ENCODE measurements at places on chromosomes 1 and 21.

- DNase-seq: no peak
These were observed 3.9 kb downstream of the ID3 start for GRCh38 chr1:23555270-23555985.

- DNase-seq: peak; percentile 92
These were observed at the start of gene GAS5 for GRCh38 chr1:173867753-173868265. GAS5 (minus strand) TSS chr1:173867989.

DNA sequence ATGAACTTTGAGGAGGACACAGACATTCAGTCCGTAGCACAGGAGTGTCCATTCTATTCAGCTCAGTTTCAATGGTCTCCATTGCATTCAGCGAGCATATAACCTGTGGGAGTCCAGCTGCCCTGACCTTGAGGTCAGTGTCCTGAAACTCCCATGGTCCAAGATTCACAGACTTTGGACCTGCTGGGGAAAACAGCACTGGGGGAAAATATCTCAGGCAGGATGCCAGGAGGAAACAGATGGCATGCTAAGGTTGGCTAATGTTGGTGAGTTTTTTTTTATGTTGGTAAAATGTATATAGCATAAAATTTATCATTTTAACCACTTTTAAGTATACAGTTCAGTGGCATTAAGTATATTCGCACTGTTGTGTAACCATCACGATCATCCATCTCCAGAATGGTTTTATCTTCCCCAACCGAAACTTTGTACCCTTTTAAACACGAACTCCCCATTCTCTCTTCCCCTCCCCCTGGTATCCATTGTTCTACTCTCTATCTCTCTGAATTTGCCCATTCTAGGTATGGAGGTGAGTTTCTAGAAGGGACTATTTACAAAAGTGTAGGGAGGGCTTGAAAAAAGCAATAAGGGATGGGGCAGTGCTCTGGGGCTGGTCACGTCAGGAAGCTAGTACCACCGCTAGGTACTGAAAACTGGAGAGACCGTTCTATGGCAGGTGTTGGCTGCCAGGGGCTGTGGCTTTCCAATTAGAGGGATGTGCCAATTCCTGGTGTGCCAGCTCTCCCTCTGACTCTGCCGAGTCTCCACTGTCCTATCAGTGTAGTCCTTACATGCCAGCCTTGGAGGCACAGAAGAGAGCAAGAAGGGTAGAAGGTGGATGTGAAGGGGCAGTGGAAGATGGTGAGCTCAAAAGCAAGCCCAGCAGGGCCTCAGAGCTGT, 85.3 kb downstream of the FOXD2 start:
- DNase-seq: no peak

GRCh38 chr21:40687625-40688024, 159.3 kb downstream of the DSCAM start:
- DNase-seq: no peak

- no peak for DNase-seq
These were observed 459.9 kb upstream of the NFIA start for GRCh38 chr1:60622486-60622885.

GRCh38 chr1:116118471-116118870, 7.3 kb downstream of the MAB21L3 start:
- no peak for DNase-seq

DNA sequence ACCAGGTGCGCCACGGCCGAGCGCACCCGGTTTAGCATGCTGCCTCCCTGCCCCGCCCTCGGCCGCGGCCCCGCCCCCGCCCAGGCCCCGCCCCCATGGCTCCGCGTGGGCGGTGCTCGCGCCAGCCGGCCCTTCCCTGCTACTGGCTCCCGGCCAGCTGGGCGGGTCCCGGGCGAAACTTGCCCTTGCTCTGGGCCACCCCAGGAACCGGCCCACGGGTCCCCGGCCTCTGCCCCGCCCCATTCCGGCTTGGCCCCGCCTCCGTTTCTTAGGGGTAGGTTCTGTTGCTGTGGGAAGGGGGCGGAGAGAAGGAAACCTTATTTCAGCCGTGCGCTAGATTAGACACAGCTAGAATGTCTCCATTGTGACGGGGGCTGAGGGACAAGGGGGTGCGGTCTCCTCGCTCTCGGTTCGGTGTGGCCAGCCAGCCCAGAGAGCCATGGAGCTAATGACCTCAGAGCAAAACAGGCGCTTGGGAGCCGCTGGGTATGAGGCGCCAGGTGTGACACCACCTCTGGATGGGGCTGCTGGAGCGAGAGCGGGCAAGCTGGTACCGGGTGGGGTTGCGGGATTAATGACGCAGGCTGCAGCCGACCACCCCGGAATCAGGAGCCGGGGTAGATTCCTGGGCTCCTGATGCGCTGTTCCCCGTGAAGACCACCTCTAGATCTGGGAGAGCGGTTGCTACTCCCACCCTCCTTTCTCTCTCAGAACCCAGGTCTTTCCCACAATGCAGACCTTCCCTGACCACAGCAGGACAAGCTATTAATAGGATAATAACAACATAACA, at the start of gene PPM1J:
PPM1J (minus strand) TSS at position 69 of the 790 bp plus-strand sequence; CDS start at position 38, 31 bp downstream.
- peak; percentile 94 for DNase-seq

- DNase-seq: no peak
These were observed 1.6 kb downstream of the SLC30A1 start for GRCh38 chr1:211577277-211577818.

- no peak for DNase-seq
These were observed 499.4 kb downstream of the NPHP4 start for GRCh38 chr1:5492846-5493245.

DNA sequence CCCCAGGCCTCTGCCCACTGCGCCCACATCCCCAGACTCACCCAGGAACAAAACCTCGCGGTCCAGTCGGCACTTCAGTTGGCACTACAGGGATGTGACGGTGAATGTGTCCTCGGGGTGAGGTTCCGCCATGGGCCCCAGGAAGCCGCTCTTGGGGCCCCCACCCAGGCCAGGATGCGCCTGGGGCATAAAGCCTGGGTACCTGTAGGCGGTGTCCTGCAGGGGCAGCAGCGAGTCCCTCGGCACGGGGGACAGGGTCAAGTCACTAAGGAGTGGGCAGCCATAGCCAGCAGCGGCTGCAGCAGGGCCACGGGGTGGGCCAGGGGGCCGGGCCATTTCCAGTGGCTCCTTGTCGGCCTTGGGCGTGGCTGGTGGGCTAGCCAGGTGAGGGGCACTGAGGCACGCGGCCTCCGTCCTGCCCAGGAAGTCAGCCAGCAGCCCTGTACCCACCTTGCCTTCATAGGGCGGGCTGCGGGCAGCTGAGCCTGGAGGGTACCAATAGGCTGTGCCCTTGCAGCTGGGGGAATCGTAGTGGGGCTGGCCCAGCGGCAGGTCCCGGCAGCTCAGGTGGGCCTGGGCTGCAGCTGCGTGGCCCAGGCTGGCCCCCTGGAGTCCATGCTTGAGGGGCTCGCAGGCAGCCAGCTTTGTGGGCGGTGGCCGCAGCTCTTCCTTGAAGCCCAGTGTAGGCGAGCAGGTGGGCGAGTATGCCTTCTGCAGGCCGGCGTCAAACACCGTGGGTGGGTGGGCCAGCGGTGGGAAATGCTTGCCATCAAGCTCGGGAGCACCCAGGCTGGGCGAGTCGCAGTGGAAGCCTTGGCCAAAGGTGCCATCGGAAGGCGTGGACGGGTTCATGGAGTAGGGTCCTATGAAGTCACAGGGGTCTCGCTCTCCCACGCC, 56.5 kb downstream of the AHDC1 start:
- DNase-seq: no peak

DNA sequence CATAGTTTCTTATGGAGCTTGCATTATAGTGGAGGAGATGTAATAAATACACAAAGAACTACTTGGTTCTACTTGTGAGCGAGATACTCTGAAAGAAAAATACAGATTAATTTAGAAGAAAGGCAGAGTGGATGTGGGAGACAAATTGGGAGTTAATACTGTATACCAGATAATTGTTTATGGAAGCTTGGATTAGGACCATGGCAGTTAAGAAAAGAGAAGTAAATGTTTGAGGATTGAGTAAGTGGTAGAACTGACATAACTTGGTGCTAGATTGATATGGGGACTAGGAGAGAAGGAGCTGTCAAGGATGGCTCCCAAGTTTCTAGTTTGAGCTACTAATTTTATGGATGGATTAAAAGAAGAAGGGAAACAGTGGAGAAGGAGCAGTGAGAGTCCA, 47.3 kb downstream of the INKA2 start:
- no peak for DNase-seq

GRCh38 chr1:214215583-214215982, 65.4 kb upstream of the SMYD2 start:
- no peak for DNase-seq

GRCh38 chr1:112144733-112145426, 155.4 kb upstream of the KCND3 start:
- DNase-seq: no peak

- no peak for DNase-seq
These were observed 40.9 kb downstream of the ELK4 start for GRCh38 chr1:205590777-205591513.

- no peak for DNase-seq
These were observed 77.5 kb downstream of the SLC45A1 start for GRCh38 chr1:8395433-8395866.

DNA sequence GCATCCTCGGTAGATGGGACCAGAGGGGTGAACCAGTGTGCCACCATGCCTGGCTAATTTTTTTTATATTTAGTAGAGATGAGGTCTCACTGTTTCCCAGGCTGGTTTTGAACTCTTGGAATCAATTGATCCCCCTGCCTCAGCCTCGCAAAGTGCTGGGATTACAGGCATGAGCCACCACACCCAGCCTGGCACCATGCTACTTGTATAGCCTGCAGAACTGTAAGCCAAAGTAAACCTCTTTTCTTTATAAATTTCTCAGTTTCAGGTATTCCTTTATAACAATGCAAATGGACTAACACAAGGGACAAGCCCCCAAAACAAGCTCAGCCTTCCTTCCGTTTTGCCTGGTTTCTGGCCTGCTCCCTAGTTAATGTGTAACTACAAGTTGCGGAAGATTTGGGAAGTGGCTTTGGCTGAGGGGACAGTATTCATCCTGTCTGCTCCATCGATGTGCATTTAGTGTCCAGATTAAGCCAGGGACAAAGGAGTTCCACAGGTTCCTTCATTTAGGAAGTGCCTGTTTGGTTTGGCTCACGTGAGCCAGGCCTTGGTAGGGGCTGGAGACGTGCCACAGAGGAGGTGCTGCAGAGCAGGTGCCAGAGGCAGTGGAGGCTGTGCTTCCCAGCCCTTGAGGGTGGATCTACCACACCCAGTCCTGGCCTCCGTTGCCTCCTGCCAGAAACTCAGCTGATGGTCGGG, 4.4 kb downstream of the AVPR1B start:
- no peak for DNase-seq

GRCh38 chr1:193417945-193418744, 231.7 kb upstream of the B3GALT2 start:
- DNase-seq: no peak

GRCh38 chr1:26833432-26834405, 7.2 kb downstream of the ZDHHC18 start:
- DNase-seq: peak; percentile 76

DNA sequence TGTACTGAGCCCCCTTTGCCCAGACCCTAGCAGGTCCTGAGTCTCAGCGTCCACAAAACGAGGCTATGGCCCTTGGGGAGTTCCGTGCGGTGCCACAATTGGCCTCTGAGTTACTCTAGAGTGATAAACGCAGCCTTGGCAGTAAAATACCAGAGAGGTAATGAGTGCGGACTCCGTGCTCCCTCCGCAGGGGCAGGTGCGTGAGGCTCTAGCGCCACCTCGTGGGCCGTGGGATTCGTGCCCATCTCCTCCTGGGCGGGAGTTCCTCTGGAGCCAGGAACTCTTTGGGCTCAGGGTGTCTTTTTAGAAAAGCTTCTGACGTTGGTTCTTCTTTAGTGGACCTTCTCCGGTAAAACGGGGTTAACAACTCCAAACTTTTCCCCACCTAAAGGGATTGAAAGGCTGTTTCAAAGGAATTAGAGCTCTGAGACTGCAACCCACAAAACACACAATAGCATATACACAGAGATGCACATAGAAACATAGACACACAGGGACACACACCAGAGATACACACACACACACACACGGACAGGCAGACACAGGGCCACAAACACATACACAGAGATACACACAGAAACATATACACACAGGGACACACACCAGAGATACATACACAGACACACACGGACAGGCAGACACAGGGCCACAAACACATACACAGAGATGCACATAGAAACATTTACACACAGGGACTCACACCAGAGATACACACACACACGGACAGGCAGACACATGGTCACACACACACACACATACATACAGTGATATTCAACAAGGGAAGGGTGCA, 99.4 kb downstream of the KCNJ15 start:
- DNase-seq: peak; percentile 44

DNA sequence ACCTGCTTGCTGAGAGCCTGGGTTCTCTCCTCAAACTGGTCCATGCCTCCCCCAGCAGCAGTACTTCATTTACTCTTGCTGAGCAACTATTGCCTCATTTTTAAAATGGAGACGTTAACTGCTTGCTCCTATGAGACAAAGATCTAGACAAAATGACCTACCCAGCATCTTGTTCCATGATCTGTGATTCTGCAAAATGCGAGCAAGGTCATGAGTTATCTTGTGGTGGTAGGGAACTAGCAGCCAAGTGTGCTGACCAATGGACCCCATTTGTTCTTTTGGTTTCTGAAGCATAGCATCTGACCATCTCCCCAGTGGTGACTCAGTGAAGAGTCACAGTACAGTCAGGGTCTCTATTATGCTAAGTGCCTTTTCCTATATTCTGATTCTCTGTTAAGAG, 40.4 kb downstream of the TBX15 start:
- no peak for DNase-seq

- DNase-seq: no peak
These were observed 14.3 kb downstream of the NHLH2 start for GRCh38 chr1:115826628-115827027.

- no peak for DNase-seq
These were observed 540 bp downstream of the BCAN start for GRCh38 chr1:156642265-156643048.

DNA sequence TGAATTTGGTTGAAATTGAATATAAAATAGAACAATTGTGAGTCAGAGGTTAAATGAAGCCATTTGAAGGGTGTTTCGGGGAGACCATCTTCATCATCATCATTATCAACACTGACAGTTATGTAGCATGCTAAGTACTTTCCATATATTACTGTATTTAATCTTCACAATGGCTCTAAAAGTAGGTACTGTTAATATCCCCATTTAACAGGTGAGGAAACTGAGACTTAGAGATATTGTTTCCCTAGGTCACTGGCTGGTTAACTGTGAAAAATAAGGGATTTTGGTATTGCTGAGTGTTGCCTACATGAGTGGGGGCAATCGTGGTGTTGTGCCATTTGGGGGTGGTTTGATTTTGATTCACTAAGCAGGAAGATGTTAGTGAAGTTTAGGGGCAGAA, 100.3 kb downstream of the TBX19 start:
- DNase-seq: no peak

GRCh38 chr1:5876094-5876650, 116.1 kb downstream of the NPHP4 start:
- no peak for DNase-seq

- DNase-seq: no peak
These were observed 93.0 kb downstream of the USH2A start for GRCh38 chr1:216330262-216330661.

GRCh38 chr1:2159124-2159523, 35.4 kb downstream of the FAAP20 start:
- no peak for DNase-seq

GRCh38 chr1:103058391-103058790, 49.9 kb downstream of the COL11A1 start:
- DNase-seq: no peak

GRCh38 chr1:108686614-108687313, 5.3 kb upstream of the PRPF38B start:
- DNase-seq: no peak
